Urothelium cell line (cell line): ENCODE measurements at places on chromosomes 2 and 18.

DNA sequence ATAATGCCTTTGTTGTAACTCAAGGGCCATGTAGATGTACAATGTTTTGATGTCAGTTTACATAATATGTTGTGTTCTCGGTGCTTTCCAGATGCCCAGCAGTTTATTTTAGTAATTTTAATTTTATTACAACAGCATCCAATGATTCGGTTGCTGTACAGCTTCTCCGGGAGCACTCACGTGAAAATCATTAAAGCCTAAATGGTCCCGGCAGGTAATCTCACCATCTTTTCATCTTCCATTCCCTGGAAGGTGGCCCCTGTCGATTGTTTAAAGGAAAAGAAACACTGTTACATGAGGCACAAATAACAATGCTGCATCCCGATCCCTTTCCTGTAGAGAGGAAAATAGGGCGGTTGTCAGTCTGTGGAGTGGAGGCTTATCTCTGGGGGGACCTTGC is 498.1 kb downstream of the SLC4A3 start:
- DNase-seq = no peak

DNA sequence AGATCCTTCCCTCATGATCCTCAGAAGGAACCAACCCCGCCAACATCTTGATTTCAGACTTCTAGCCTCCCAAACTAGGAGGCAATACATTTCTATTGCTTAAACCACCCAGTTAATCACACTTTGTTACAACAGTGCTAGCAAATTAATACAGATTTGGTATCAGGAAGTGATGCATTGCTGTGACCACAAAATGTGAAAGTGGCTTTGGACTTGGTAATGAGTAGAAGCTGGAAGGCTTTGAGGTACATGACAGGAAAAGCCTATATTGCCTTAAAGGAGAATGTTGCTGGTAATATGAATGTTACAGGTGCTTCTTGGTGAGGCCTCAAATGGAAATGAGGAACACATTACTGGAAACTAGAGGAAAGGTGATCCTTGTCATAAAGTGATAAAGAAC is 260.3 kb downstream of the SATB2 start:
- no peak for DNase-seq

GRCh38 chr2:112153179-112153490 is 14.9 kb downstream of the FBLN7 start:
- no peak for DNase-seq

GRCh38 chr2:42770288-42771131 is 6.6 kb upstream of the OXER1 start:
- peak; percentile 74 for DNase-seq

DNA sequence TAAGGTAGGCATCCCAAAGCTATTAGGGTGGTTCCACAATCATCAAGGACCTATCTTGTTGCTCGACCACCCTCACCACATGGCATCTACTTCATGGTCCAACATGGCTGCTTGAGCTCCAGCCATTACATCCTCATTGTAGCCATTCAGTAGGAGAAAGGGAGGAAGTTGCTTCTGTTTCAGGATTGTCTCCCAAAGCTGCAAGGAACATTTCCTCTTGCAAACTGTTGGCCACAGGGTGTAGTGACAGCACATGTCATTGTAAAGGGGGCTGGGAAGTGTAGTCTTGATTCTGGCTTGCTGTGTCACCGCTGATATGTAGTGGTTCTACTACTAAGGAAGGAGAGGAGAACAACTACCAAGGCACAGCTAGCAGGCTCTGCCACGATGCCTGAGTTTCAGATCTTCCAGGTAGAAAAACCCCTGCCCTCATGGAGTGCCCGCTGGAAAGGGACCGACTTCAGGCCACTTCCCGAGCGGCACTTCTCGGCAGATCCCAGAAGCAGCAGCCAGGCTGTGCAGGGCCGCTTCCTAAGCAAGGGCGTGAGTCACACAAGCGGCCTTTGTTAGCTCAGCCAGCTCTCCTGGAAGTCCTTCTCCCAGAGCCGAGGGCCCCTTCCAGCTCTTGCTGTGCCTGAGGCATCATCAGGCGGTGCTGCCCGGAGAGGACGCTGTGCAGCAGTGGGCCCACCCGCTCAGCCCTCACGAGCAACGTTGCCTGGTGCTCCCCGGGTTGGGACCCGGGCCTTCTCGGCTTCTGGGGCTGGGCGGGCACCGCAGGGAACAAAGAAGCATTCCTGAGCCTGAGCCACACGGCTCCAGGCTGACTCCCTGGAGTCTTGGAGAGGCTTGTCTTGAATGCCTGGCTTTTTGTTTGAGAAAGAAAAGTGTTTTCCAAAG is 58.2 kb downstream of the HS6ST1 start:
- DNase-seq = peak; percentile 75

DNA sequence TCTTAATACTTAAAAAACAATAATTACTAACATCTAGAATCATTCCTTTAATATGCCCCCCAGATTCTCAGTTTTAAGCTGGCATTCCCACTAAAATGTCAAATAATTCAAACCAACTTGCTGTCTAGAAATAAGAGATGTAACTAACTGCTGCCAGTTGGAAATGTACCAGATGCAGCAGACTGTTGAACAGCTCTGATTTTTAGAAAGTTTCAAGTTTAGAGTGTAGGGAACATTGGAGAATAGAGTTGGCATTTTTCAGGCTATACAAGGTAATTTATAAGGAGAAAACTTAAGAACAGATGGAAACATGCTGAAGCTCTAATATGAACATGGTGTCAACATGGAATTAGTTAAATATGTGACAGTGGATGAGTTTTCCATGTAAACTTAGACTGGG is 101.4 kb downstream of the PTRHD1 start:
- no peak for DNase-seq

- no peak for DNase-seq
These were observed 101.4 kb upstream of the RNU4ATAC start for GRCh38 chr2:121429119-121429903.

GRCh38 chr2:176453784-176454183 is 184.5 kb downstream of the MTX2 start:
- no peak for DNase-seq

DNA sequence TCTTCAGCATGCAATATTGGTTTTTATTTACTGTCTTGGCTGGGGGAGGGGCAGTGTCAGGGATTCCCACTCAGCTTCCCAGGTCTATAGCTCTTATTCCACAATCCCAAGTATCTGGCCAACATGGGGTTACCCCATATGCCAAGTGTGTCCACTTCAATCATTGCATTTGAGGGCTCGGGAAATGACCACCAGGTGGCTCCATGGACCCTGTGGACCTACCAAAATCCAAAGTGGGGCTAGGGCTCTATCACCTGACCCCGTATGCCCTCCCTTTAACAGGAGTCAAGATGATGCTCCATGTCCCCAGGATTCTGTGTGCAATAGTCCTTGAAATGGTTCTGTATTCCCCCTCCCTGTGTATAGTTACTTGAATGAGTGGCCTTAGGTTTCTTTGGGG is 12.1 kb upstream of the TRAF3IP1 start:
- DNase-seq = no peak

- peak; percentile 23 for DNase-seq
These were observed 191.0 kb downstream of the GRB14 start for GRCh38 chr2:164430166-164430783.

DNA sequence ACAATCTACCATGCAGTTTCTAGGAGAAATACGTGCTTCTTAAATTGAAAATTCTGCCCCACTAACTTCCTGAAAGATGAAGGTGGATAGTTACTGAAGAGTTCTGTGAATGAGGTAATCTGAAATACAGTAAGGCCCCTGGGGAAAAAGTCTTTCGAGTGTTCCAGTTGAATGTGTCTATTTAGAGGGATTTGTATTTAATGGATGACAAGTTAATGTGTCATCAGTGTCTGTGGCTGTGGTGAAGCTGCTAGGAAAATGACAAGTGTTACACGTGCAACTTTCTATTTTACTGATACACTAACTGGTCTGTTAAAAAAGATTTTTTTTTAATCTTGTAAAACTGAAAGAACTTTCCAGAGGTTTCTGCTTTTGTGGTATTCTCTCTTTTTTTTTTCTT is 384.6 kb downstream of the STK39 start:
- peak; percentile 46 for DNase-seq

DNA sequence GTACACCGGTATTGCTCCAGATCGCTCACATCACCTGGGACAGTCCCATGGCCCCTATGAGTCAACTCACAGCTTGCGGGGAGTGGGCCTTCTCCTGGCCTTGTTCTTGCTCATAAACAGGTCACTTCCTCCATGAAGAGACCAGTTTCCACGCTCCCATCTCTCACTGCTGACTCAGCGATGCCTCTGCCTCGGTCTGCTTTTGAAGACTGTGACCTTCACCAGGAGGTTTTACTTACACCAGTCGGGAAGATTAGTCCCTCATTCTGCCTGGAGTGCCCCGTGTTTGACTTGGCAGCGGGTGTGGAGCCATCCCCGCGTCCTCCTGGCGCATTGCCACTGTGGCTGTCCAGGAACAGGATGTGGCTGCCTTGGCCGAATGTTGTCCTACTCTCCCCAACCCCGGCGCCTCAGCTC is 159.8 kb downstream of the RHBDD1 start:
- DNase-seq = peak; percentile 74

GRCh38 chr2:17791121-17791816 is 25.0 kb upstream of the MSGN1 start:
- no peak for DNase-seq
